CD4-positive, alpha-beta T cell treated with Interleukin-6 at 100 ng/mL for 8 hours (primary cell): ENCODE measurements at places on chromosomes 3 and 15.

DNA sequence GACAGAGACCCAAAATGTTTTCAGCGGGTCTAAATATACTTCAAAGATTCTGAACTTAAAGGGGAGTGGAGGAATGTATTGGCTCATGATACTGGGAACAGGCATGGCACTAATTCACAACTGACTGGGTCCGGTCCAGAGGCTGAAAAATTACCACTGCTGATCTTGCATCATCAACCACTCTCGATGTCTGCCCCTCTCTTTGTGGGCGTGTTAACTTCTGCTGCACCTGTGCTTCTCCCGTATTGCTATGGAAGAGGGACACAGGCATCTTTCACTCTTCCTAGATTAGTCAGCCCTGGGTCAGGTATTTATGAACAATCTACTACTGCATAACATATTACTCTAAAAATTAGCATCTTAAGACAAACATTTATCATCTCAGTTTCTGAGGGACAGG lies 33.2 kb downstream of the HHLA2 start:
- no peak for DNase-seq

DNA sequence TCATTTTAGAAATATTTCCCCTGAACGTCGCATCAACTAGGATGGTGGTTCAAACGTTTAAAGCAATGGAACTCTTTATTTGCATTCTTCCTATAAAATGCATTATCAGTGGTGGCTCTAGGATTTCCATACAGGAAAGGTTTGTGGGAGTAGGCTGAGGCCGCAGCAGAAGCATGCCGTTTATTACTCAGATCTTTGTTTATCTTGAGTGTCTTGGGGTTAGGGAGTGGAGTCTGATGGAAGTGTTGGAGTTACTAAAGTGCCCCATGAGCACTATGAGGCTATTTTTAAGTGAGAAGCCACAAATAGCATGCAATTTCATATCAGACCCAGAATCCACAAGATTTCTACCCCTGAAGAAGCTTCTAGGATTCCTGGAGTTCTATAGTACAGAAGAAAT lies 26.2 kb downstream of the ATOSA start:
- DNase-seq = no peak

DNA sequence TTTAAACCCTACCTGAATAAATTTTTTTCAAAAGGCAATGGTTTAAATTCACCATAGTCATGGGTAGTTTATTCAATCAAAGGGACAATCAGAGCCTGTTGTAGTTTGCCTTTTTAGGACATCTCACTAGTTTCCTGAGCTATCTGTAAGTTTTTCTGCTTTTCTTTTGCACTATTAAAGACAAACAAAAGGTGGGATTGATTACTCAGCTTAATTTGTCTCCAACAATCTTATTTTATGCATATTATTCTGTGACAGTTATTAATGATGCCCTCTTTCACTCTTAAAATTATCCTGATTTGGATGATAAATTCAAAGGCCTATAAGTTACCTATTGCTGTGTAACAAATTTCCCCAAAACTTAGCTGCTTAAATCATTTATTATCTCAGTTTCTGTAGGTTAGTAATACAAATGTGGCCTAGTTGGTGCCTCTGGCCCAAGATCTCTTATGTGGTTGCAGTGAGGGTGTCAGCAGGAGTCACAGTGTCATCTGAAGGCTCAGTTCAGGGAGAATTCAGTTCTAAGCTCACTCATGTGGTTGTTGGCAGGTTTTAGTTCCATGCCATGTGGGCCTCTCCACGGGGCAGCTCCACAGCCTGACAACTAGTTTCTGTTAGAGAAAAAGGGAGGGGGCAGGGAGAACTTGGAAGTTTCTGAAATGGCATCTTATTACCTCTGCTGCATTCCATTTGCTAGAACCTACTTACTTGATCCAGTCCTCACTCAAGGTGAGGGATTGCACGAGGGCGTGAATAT lies 16.0 kb downstream of the ARMC8 start:
- DNase-seq = no peak

DNA sequence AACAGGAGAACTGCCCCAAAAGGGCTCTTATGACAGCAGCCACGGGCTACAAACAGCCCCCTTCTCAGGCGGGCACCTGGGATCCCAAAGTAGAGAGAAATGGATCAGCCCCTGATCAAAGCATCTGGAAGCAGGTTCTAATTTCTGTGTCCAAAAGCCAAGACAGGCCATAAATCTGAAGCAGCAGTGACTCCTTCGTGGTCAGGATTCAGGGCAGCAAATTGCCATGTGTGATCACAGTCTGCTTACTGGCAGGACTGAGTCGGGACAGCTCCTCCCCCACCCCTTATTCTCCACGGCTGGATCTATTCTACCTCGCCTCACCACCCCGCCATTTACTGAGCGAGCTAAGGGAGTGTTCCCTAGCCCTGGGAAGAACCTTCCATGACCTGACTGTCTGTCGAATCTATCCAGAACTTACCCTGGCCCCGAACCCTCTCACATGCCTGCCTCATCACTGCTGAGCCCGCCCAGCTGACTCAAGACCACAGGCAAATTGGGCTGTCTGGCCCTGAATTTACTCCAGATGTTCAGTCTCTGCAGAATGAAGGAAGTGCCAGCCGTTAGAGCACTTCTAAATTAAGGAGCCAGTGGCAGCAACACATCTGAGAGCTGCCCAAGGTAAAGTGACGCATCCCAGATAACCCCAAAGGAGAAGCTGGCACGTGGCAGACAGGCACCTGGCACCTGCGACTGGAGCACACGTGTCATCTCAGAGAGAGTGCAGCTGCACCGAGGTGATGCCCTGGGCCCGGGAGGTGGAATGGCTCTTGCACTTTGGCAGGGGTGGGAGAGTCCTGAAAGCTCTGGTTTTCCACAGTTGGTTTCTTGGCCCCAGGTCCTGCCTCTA lies 1.3 kb downstream of the LRRC15 start:
- no peak for DNase-seq

GRCh38 chr15:93118904-93119303 lies 29.9 kb upstream of the RGMA start:
- DNase-seq = no peak

DNA sequence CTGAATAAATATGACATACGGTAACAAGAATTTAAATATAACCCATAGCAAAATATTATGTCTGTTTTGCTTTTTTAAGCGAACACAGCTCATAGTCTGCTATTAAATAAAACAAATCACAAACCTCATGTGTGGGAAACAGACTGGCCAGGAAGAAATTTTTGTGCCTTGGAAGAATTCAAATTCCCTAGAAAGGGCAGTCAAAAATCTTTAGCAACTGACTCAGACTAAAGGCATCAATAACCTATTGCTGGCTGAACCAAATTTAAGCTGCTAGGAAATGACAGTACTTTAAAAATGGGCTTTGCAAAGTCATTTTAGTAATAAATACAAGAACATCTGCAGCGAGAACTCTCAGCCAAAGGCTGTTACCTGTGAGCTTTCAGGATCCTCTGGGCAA lies 151.4 kb downstream of the PLD1 start:
- no peak for DNase-seq

DNA sequence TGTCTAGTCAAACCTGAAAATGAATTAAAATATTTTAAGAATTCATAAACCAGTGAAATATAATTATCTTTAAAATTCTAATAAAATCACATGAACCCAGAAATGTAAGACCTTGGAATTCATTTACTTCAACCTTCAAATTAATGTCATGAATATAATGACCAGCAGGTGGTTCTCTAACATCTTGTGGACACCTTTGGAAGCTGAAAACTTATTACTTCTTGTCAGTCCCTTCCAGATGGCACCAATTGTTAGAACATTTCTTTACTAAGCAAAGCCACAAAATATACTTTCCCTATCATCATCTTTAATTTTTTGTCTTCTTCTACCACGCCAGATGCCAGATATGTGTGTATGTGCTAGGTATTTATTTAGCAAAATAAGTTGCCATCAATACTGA lies 240.0 kb downstream of the MBNL1 start:
- DNase-seq = no peak

DNA sequence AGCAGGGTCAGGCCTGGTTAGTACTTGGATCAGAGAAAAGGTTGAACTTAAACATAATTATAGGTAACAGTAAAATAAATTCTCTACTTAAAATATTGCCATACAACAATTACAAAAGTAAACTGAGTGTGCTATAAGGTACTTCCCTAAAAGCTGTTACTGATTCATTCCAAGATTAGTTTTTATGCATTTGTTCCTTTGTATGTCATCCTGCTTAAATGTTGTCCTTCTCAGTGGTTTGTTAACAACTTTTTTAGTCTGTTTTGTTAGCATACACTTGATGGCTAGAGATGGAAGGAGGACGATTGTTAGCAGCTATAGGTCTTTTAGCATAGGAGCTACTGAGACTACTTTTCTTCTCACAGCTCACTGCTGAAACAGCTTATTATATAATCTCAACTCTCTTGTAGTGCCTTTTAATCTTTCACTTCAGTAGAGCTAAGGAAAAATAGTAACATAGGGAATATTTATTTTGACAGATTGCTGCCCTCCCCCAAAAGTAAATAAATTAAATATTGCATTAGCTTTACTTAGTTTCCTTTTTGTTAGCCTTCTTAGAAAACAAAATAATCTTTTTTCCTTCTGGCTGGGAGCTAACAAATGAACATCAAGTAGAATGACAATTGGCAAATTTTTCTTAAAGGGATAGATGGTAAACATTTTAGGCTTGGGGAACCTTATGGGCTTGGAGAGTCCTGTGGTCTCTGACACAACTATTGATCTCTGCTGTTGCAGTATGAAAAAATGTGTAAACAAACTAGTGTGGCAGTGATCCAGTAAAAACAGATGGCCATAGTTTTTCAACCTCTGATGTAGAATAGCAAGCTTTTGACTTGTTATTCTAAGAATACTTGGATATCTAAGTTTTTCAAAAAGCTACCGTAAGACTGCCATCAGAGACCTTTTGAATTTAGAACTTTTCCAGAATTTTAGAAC lies 39.5 kb downstream of the USP8 start:
- no peak for DNase-seq

DNA sequence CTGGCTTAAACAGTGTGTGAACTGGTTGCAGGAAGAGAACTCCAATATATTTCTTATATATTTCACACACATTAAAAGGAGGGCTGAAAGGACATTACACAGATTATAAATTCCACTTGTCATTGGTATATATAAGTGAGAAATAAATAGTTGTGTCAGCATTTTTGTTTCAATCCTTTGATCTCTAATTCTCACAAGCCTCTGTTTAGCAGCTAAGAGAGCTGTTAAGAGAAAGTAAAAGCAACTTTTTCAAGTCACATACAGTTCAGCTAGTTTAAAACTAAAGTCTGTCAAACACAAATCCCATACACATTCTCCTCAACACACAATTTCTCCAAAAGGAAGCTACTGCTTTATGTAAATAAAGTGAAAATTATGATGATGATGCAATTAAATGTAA lies 70.5 kb upstream of the CCDC39 start:
- DNase-seq = no peak

DNA sequence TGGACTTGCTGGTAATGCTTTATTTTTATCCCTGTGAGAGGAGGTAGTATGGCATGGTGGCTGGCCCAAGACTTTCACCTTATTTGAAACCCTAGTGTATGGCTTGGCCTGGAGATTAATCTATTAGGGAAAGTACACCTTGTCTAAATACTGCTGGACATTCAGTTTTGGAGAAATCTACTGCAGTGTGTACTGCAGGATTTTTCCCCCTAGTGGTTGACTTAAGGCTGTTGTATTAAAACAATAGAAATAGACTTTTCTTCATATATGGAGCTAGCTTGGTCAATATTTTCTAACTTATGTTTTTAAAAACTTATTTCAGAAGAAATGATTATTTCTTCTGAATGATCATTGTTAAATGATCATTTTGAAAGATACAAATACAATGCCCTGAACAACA lies 13.9 kb upstream of the SLITRK3 start:
- no peak for DNase-seq

- peak; percentile 73 for DNase-seq
Observed at GRCh38 chr15:82298520-82298919, 35.9 kb downstream of the SAXO2 start.

GRCh38 chr3:123449997-123450604 lies 1.2 kb upstream of the ADCY5 start:
- no peak for DNase-seq

- no peak for DNase-seq
Observed at GRCh38 chr3:8757551-8758518, 11.6 kb downstream of the OXTR start.

DNA sequence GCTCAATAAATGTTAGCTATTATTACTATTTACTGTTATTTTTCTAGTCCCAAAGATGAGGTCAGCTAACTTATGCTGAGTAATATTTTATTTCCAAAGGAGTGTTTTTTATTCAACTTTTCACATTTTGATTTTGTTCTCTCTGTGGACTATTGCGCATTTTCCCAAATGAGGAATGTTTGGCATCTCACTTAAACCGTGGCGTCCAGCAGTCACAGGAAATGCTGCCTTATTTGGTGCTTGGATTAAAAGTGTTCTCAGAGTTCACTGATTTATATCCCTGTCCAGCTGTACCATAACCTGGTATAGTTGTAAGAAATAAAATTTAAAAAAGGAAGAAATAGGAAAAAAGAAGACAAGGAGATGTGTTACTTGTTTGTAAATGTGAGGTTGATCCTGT lies 166.8 kb downstream of the THSD4 start:
- no peak for DNase-seq

DNA sequence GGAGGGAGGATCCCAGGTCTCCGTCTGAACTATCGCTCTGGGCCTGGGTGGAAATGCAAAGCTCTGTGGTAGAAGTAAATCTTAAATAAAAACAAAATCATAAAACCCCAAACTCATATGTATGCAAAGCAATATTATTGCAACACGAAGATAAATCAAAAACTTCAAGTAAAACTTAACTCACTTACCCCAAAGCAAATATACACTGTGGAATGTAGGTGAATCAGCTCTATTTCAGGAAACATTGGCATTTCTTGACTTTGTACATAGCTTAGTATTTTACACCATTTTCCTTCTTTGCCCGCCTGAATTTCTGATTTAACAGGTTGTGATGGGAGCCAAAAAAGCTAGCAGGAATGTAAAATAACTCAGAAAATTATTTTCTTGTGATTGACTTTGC lies 126.2 kb downstream of the TPRG1 start:
- no peak for DNase-seq

DNA sequence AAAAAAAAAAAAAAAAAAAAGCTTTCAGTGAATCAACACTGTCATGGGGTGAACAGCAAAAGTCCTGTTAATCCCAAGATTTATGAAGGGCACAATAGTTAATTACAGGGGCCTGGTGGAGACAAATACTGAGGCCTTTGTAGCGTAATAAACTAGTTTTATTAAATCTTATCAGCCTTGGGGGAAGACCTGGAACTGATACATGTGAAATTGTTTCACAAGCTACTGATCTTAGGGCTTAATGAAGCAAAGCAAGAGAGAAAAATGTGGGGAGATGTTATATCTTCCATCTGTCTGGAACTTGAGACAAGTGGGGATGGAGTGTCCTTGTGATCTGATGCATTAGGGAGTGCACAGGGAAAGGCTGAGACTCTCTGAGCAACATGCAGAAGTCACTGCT lies 47.9 kb upstream of the OSBPL11 start:
- DNase-seq = no peak

- peak; percentile 79 for DNase-seq
Observed at GRCh38 chr3:49903451-49904424, at the start of gene MST1R. Gene MST1R, minus strand, starts transcription at chr3:49903873. Its CDS starts 264 bp downstream, at chr3:49903609.

GRCh38 chr15:43249699-43250203 lies 17.0 kb downstream of the TGM5 start:
- no peak for DNase-seq

GRCh38 chr3:172782235-172782634 lies 31.7 kb downstream of the ECT2 start:
- DNase-seq = no peak

GRCh38 chr3:147937341-147937740 lies 528.2 kb downstream of the ZIC1 start:
- no peak for DNase-seq
